SK-N-SH treated with all-trans-retinoic acid at 6 μM for 48 hours (cell line): ENCODE measurements at places on chromosomes 1 and 21.

- no peak for ATAC-seq
These were observed 54.7 kb downstream of the B3GALT5 start for GRCh38 chr21:39667353-39667891.

- ATAC-seq: peak; percentile 74
These were observed at the start of gene MAP3K21 for GRCh38 chr1:233327651-233328141. TSS of gene MAP3K21 (plus strand) at chr1:233327724. CDS start at chr1:233328029, 305 bp downstream.

- ATAC-seq: no peak
These were observed 25.5 kb downstream of the C1orf198 start for GRCh38 chr1:230842801-230843200.

GRCh38 chr1:3521426-3521825 lies 67.0 kb downstream of the ARHGEF16 start:
- ATAC-seq: no peak

GRCh38 chr21:36691555-36692041 lies 7.3 kb upstream of the SIM2 start:
- ATAC-seq: no peak

- no peak for ATAC-seq
These were observed 144.0 kb downstream of the LEPR start for GRCh38 chr1:65564493-65564892.

- peak; percentile 54 for ATAC-seq
These were observed 135.5 kb downstream of the TGFB2 start for GRCh38 chr1:218480588-218481099.

DNA sequence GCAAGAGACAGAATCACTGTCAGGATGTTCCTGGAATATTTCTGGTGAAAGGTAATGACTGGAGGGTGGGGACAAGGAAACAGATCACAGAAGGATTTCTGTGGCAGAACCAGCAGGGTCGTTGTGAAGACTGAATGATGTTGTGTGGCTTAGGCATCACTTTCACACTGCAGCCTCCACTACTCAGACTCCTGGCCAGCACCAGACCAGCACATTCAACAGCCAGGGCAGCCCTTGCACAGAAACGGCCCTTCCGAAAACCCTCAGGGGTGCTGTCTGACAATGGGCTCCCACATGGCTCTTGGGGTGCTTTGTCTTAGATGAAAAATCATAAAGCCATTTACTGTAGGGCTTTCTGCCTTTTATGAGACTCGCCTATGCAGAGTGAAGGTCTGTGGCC lies 3.8 kb upstream of the RAB7B start:
- ATAC-seq: no peak

- peak; percentile 84 for ATAC-seq
These were observed 42.4 kb downstream of the ABL2 start for GRCh38 chr1:179187043-179187442.

GRCh38 chr21:37146320-37147235 lies 73.5 kb downstream of the TTC3 start:
- ATAC-seq: no peak

DNA sequence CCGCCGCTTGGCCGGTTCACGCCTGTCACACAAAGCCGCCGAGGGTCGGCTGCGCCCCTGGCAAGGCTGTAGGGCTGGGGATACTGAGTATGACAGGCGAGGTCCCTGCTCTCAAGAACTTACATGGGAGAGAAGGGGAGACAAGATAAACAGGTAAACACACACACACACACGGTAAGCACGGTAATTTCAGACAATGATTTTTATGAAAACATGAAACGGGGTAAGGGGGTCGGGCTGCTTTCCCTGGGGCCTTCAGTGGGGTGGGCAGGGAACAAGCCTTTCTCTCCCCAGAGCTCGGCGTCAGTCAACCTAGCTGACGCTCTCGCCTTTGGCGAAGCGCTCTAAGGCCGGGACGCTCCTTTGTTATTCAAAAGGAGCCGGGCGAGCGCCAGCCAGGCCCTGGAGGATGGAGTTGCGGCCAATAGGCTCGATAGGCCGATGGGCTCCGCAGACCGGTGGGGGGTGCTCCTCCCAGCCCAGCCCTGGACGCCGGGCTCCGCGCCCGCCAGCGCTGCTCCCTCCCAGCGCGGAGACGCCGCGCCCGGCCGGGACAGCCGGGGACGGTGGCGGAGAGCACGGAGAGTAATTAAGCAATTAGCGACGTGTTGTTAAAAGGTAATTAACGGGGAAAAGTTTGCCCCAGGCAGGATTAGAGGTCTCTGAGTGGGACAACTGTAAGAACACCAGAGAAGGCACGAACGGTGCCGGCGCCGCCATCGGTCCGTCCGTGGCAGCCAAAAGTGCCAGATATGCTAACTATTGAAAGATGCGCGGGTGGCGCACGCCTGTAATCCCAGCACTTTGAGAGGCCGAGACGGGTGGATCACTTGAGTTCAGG lies 950 bp upstream of the INKA2 start:
- ATAC-seq: peak; percentile 78

DNA sequence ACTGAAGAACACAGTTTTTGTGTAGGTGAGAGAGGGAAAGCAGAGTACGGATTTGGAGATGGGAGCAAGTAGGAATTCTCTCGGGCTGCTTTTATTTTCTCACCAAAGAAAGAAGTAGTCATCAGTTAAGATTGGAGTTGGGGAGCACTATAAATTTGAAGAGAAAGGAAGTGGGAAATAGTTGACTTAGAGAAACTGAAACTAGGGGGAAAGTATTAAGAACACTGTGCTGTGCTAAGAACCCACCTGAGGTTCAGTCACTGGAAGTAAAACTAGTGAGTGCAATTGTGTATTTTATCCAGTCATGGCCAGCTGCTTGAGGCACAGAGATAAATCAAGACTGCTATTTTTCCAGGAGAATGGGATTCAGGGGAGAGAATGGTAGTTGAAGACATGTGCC lies 37.4 kb downstream of the CLCC1 start:
- ATAC-seq: no peak

GRCh38 chr1:161949548-161949947 lies 74.1 kb downstream of the OLFML2B start:
- ATAC-seq: no peak

DNA sequence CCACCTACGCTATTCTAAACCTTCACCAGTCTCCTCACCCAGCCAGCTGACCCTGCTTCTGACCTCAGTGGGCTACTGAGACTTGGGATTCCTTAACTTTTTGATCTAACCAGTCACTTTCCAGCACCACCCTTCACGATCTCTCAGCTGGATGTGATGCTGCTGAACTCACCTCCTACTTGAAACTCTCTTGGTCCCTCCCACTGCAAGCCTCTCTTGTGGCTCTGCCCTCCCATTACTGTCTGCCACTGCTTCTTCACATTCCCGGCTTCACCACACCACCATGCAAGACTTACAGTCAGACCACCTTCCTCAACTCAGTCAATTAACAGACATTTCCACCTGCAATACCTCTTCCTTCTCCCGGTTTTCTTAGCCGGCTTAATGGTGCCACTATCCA lies 6.3 kb downstream of the TAF5L start:
- no peak for ATAC-seq

DNA sequence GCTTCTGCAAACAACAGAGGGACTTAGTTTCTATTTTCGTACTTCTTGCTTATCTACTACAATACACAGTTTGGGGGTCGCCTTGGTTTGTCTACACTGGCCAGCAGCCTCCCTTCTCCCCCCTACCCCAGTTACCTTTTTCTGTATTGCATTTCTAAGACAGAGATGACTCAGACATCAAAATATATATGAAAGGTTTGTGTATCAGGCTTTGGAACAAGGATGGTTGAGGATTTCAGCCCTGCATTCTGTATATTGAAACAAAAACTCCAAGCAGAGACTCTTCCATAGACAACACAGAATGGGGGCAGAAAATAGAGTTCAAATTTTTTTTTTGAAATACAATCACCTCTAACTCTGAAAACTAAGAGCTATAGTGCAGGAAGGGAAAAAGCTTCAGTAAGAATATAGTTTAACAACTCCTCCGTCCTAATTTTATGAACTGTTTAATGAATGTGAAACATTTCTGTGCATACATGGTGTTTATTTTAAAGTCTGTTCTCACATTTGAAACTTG lies 1.9 kb downstream of the SAMD13 start:
- peak; percentile 8 for ATAC-seq

- no peak for ATAC-seq
These were observed 640.2 kb downstream of the PTPRC start for GRCh38 chr1:199279067-199279466.

DNA sequence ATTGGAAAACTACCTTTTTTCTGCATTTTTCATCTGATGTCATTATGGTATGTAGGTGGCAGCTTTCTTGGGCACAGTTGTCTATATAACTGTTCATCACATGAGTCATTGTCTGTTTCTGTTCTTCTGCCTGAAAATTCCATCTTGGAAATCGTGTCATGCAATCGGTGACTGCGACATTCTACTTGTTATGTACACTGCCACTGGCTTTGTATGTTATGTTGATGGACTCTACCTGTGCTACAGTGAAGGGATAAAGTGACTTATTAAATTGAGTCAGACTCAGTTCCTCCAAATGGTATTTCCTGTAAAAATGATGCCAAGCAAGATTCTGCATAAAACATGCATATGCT lies 8.6 kb downstream of the SMAP2 start:
- no peak for ATAC-seq
